Activated CD4-positive, alpha-beta memory T cell treated with anti-CD3 and anti-CD28 coated beads, Interleukin-2, amount 10 ng/mL, durations not matched to agents 7 days and 5 days (primary cell): ENCODE measurements at places on chromosomes 5 and 9. TPM values are rescaled to one million over a fixed set of nuclear protein-coding genes. Genes with fewer than 3 reads are reported as not detected.

DNA sequence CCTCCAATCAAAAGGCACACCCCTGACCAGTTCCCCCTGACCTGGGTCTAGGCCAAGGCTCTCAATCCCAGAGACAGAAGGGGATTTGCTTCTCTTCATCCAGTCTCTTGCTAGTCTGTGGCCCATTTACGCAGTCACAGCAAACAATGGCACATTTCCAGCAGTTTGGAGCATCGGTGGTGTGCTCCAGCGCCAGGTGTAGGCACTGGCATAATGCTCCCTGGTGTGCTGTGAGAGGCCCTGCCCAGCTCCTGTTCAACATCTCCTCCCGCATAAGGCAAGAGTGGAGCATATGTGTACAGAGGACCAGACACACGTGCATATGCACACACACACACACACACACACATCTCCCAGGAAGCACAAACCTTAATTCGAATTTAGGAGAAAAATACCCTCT is 79.5 kb upstream of the ERCC6L2 start:
- no peak for DNase-seq

The KCNN2 gene
- not detected for total RNA-seq

DNA sequence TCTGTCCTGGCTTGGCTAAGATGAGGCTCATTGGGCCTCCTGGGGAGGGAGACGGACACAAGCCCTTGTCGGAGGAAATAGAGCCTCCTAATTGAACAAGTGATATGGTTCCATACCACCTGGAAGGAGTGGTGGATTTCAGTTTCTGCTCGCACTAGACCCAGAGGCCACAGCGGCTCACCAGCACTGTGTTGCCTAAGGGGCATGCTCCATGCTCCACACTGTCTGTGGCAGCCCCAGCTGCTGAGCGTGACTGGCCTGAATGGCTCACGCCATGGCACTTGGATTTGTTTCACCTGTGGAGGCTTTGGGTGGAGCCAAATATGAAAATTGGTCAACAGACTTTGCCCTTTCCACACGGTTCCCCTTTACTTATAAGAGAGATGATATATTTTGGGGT is 181.1 kb downstream of the HSPA4 start:
- DNase-seq, result no peak

DNA sequence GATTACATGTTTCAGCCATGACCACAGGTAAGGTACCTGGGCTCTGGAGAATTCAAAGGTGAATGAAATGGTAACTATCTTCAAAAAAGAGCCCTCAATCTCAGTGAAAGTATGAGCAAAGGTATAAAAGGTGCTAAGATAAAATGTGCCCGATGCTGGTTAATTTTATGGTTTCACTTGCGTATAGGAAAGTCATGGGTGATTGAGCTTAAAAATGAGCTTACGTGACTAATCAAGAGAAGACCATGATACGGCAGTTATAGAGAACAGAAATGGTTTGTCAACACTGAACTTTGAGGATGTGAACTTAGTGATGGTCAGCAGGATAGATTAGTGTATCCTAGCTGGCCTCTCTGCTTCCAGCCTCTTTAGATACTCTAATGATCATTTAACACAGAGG is 320.1 kb downstream of the DEPDC1B start:
- DNase-seq, result no peak

DNA sequence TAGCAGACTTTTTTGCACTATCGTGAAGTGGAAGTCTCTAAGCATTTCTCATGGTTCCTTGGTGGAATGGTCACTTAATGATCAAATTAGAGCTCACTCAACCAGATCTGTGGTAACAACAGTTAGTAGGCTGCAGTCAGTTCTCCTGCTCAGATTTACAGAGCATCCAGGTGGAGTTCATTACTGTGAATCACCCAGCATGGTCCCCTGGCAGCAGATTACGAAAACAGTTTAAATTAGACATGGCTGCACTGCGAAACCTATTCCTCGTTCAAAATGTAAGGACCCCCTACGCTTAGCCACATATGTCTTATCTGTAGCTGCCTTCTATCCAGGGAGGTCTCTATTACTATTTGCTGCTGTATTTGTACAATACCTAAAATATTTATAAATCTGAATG is 823.6 kb upstream of the ARRDC3 start:
- no peak for DNase-seq

The MXD3 gene
- total RNA-seq, result 75.0 TPM

GRCh38 chr9:130305381-130305780 is 39.8 kb downstream of the HMCN2 start:
- DNase-seq, result no peak
